ENCODE measurements at places on chromosomes 2 and 18.
A peak's percentile ranks its signal among the peaks of the same experiment; 100 is the strongest.

- no peak for DNase-seq
Observed at GRCh38 chr2:237134321-237135230, 48.9 kb downstream of the COPS8 start.

DNA sequence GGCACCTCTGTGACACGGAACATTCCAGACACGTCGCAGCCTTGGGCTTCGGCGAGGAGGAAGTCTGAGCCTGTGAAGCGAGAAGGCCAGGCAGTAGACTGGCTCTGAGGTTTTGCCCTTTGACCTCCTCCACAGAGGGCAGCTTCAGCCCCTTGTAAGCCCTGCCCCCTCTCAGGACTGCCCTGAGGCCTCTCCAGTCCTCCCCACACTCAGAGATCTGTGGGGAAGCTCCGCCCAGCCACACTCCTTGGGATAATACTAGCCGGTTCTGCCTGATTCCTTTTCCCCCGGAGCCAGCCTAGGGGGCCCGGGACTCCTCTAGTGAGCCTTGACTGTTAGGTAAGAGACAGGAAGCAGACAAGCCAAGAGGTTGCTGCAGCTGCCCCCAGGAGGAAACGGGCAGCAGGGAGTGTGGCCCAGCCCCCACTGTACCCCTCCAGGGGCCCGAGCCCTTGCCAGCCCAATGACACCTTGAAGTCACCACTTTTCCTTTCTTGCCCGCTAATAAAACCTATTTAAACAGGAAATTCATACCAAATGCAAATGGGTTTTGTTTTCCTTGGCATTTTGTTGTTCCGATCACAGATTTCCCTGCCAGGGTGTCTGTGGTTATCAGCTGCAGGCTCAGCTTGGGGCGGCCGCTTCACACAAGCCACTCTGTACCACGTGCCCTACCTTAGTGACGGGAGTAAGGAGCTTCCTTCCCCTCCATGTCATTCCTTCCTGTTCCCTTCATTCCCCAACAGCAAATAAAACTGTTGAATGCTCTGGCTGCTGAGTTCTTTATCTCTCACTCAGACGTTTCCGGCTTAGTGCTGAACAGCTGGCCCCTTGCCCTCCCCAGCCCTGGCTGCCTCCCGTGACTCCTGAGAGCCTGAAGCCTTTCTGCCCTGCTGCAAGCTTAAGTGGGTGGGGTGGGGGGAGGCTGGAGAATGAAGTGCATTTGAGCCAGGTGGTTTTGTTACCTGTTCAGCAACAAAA is 124.7 kb downstream of the CABLES1 start:
- DNase-seq = peak; percentile 68

DNA sequence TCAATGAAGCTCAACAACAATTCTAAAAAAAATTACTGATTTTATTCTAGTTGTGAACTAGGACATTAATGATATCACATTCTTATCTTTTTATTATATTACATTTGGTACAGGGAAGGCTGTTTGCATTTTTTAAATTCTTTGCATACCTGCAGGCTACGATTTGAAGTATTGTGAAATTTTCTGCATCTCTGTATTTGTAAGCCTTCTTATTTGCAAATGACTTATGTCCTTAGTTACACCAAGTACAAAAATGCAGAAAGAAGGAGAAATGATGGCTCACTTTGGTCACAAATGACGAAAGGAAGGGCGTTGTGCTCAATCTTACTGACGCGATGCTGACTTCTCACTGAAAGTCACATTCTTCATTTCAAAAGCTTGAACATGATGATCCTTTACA is 227.5 kb upstream of the SOX11 start:
- DNase-seq = no peak

DNA sequence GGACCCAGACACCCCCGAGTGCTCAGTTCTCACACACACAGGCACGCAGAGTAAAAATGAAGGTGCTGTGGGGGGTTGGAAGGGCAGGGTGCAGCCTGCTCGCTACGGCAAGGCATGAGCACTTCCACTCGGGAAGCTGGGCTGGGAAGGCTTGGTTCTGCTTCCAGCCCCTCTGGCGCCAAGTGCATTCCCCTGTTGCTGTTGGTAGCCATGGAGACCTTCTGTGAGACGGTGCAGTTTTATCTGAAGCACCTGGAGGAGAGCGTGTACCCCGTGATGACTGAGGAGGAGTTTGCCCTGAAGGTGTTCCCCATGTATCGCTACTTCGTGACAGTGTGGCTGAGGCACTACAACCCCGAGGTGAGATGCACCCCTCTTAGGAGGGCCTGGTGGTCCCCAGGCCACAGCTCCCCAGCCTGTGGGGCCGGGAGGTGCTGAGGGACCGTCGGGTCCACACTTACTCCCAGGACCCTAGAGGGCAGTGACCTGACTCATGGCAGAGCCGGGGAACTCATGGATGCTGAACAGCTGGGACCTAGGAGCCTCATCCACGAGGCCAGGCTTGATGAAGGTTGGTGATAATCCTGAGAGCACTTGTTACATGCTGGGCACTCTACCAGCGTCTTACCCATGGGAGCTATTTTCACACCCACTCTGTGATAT is 15.5 kb downstream of the MROH2A start:
- DNase-seq = no peak

DNA sequence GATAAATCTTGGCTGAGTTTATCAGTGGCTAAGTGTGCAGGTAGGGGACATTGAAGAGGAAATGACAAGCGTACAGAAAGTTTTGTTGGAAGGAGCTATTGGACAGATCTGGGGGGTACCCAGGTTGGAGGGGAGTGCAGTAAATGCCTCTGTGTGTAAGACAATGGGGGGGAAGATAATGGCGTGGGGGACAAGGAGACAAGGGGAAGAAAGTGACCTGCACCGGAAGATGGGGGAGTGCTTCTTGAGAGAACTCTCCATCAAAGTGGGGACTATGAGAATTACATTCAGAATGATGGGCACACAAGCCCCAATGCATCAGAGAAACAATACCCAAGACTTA is 190.0 kb downstream of the ALPK2 start:
- DNase-seq = no peak

DNA sequence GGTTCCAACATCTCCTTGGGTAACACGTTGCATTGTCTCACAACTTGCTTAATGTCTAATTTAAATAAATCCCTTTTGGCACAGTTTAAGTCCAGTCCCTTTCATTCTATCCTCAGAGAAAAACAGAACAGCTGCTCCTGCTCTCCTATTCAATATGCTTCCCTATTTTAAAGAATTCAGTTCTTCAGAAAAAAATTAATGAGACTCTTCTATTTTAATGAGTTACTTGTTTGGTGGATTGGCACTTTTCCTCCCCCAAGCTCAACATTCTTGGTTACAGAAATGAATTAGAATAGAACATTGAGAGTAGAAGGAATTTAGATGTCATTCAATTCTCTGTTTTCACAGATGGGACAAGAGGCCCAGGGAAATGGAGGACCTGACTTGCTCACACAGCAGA is 116.9 kb upstream of the ATP8B1 start:
- DNase-seq = no peak

DNA sequence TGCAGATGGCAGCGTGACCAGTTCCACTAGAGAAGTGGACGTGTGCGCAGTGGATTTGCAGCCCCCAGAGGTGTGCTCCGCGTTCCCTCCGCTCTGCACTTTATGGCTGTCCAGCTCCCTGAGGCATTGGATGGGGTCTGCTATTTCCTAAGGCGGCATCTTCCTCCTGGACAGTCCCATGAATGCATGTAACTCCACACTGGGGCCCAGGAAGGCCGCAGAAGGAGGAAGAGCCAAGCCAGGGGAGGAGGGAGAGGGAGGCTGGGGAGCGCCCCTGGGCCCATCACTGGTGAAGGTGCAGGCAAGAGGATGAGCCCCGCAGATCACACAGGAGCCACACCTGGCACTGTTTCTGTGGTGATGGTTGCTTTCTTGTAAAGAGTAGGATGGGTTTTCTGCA is 99.1 kb downstream of the PTGR3 start:
- no peak for DNase-seq

GRCh38 chr2:168912466-168912865 is 11.4 kb downstream of the G6PC2 start:
- no peak for DNase-seq

GRCh38 chr2:191303140-191304005 is 58.2 kb downstream of the MYO1B start:
- DNase-seq = no peak

DNA sequence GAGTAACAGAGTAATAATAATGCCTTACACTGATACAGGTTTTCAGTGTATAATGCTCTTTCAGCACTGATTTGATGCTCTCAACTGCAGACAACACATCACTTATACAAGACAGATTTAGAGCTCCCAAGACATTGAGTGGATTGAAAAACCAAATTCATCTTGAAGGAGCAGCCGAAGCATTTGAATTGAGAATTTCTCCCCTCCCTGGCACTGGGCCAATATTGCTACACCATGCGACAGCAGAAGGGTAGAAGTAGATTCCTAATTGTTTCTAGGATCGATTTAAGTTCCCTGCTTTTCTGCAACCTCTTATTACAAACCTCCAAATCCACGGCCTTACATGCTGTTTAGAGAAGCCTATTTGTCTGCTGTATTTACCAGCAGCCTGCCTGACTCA is 15.5 kb downstream of the CENPA start:
- DNase-seq = no peak

- no peak for DNase-seq
Observed at GRCh38 chr18:52700116-52700515, 360.1 kb downstream of the DCC start.

DNA sequence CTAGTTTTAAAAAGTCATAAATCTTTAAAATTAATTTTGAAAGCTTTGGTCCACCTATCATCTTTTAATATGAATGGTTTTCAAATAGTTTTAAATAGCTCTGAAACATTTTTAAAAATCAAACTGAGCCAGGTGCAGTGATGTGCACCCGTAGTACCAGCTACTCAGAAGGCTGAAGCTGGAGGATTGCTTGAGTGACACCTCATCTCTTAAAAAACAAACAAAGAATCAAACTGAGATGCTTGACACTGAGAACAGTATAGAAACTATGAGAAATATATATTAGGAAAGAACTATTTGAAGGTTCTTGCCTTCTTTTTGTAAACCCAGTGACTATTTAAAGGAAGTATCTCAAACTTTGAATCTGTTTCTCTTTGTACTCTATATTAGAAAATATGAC is 67.4 kb downstream of the BARD1 start:
- DNase-seq = no peak

DNA sequence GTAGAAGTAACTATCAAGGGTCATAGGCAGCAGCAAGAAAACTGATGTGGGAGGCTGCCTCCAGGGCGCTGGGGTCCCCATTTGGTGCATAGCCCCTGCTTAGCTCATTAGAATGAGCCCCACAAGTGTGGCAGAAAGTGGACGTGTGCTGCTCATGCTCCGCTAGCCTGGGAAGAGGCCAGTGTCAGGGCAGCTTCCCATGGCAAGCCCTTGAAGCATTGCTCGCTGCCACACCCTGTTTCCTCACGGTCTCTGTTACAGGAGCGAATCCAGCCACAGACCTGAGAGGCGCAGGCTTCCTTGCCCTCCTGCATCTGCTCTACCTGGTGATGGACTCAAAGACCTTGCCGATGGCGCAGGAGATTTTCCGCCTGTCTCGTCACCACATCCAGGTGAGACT is 22.5 kb downstream of the ELMOD3 start:
- DNase-seq = no peak

- no peak for DNase-seq
Observed at GRCh38 chr2:231161252-231161839, 36.5 kb upstream of the HTR2B start.

DNA sequence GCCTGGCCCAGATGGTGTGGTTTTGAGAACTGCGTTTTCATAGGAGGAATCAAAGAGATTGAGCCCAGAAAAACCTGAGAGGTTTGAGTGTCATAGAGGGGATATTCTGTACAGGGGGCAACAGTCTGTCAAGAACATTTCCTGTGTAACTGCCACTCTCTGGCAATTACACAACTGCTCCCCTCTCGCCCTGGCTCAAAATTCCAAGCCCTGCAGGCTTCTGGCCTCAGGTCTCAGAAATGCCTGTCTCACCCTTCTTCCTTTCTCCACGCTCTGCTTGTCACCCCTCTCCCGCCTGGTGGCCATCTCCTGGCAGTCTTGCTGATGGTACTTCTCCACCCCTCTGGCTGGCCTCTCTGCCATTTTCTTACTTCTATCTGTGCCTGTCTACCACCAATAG is 4.0 kb downstream of the VAMP5 start:
- no peak for DNase-seq

DNA sequence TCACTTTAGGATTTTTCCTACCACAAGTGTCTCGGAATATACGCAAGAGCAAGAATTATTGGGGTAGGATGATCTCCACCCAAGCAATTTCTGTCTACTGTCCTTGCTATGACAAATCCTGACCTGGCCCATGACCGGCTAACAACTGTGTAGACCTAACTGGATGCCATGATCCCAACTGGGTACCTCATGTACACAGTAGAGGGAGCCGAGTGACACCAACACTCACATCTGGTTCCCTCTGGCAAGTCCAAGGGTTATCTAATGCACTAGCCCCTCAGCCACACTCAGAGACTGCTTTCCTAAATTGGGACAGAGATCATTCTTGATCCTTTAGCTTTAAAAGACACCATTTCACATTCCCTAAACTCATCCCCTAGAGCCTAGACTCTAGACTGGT is 60.7 kb upstream of the ZNF532 start:
- DNase-seq = no peak

DNA sequence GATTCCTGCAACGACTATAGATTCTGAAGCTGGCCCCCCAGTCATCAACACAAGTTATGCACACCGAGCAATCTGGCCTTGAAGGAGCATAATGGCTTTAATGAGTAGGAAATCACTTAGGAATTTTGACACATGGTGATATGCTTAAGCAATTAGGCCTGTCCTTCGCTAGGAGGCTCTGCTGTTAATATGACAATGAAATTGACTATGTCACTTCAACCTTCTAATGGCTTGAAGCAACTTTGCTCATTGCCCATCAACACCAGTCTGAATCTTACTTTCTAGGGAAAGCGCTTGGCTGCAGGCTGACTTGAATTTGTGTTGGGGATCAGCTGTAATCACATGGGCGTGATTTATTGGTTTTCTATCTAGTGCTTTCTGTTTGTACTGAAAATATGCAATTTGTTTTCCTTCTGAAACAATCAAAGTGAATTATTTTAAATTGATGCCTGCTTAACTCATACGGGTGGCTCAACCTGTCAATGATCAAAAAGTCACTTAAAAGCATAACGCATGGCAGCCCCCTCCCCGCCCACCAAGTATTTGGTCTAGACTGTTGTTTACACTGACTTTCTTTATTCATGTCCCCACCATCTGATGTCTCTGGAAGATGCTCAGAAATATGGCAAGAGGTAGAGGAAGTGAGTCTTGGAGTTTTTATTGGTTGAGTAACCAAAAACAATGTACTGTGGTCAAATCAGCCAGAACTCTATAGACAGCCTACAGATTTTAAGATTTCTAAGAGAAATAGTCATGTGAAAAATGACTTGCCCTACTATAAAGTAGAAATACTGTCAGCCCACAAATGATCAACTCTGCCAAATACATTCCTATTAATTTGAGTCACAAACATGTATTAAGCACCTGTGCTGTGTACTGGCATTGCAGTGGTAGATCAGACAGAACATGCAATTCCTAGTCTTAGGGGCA is 344.9 kb downstream of the RBM43 start:
- DNase-seq = no peak

DNA sequence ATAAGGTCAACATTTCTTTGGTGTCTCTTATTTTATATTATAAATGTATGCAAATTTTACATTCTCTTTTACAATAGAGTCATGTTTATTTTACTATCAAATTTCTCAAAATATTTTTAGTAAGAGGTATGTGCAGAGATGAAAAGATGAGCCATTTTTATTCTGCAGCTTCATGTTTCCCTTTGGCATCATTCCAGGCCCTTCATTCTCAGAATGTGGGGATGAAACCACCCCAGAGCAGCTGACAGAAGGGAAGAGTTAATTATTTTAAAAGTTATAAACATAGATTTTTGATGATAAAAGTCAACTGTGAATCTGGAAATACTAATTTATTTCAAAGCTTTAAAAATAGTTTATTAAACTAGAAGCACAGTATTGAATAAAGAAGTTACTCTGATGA is 12.8 kb upstream of the FSHR start:
- DNase-seq = no peak

All from neural crest cell (in vitro differentiated cells).